Ureter (tissue), 1 donor: ENCODE measurements at places on chromosomes 4 and X. TPM values are rescaled to one million over a fixed set of nuclear protein-coding genes. Genes with fewer than 3 reads are reported as not detected.

The SYN1 gene
- total RNA-seq: 1.4 TPM

DNA sequence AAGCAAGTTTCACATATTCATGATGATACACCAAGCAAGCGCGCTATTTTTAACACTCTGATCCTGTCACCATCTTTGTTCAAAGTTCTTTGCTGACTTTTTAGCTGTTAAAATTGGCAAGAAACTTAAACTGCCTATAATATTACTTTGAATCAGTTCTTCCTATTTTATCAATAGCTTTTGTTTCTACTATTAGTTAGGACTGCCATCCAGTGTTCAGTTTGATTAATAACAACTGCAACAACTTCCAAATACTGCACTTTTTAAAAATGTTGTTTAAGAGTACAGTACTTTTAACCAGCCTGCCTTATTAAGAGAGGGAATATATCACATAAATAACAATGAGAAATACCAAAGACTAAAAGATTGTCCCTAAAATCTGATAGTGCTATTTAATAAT, 614.3 kb downstream of the FAM133A start:
- no peak for DNase-seq

DNA sequence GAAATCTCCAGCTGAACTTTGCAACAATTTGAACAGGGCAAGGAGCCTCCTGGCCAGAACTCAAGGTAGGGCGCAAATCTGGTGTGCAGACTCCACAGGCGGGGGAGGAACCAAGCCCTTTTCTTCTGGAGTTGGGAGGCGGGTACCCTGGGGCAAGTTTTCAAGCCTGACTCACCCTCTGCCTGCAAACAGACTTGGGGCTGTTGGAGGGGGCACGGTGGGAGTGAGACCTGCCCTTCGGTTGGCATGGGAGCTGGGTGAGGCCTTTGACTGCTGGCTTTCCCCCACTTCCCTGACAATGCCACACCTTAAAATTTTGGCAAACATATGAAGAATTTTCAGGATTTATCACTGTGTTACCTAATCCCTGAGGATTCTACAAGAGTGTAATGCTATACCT, 709.8 kb upstream of the DIAPH2 start:
- DNase-seq: no peak

GRCh38 chrX:21747558-21747957, 10.4 kb downstream of the SMPX start:
- no peak for DNase-seq

GRCh38 chr4:115865736-115866135, 752.3 kb upstream of the NDST4 start:
- no peak for DNase-seq

GRCh38 chr4:153522802-153523094, 56.6 kb downstream of the TMEM131L start:
- no peak for DNase-seq

- no peak for DNase-seq
These were observed 66.0 kb downstream of the FBXO8 start for GRCh38 chr4:174217273-174218126.

- DNase-seq: no peak
These were observed 75.8 kb upstream of the ATP6AP2 start for GRCh38 chrX:40504801-40505605.

- no peak for DNase-seq
These were observed 517.5 kb upstream of the GRIA3 start for GRCh38 chrX:122666601-122667000.

- DNase-seq: no peak
These were observed 30.5 kb upstream of the MAGED1 start for GRCh38 chrX:51862920-51863319.

DNA sequence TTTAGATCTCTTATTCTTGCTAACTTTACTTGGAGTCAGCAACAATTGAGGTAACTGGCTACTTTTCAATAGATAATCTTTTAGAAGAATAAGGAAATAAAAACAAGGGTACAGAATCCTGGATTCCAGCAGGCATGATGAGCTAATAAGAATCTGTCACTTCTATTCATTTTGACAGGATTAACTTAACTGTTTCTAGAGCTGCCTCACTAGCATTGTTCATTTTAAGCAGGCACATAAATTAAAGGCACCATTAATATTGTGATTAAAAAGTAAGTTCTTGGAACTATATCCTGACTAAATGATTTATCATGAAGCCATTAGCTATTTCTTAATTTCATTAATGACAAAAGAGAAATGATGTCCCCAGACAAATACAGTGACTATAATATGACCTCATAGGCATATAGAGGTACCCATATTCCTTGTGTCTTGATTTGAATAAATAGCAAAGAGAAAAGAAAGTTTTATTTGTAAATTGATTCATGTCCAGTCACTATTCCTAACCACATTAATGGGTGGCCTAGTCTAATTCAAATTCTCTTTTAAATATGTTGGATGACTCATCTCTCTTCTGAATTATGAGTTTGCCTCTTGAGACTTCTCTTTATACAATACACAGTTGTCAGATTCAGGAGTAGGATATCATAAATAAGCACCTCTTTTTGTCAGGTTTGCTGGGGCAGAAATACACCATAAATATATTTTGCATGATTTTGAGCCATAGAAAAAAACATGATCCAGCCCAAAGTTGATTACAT, 343.0 kb downstream of the SLITRK2 start:
- no peak for DNase-seq

GRCh38 chr4:2281575-2282343, 19.9 kb upstream of the MXD4 start:
- no peak for DNase-seq

DNA sequence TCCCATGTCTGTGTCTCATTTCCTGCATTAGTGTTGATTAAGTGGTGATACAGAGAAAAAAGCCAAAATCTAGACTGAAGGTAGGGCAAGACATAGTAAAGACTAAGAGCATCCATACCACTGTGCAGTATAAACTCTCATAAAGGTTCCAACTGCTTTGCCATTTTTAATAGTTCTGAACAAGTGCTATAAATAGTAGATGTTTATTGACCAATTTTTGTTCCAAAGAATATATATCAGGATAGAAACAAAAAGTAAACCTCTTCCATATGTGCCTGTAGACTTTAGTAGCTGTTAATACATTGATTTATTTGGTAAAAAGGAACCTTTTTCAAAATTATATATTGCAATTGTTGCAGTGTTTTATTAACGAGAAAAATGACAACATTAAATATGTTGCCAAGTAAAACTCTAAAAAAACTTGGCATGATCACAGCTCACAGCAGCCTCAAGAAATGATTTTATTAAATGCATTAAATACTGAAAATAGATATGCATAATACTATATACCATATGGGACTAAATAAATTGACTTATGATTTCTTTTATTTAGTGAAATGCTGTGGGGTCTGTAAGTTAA, 22.3 kb upstream of the AASDH start:
- DNase-seq: no peak

DNA sequence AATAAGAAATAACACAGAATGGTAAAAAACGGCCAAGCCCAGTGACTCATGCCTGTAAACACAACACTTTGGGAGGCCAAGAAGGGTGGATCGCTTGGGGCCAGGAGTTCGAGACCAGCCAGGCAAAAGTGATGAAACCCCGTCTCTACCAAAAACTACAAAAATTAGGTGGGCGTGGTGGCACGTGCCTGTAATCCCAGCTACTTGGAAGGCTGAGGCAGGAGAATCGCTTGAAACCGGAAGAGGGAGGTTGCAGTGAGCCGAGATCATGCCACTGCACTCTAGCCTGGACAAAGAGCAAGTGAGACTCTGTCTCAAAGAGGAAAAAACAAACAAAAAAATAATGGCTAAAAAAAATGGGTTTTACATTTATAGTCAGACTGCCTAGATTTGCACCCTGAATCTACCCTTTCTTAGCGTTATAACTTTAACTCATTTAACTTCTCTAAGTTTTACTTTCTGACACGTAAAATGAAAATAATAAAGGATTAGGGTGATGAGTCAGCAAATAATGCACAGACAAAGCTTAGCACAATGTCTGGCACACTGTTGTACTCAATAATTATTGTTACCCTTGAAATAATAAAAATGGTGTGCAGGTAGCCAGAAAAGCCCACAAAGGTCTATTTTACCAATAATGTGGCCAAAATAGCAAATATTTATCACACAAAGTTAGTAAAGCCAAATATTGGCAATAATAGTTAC, 55.0 kb downstream of the ATP11C start:
- DNase-seq: no peak

DNA sequence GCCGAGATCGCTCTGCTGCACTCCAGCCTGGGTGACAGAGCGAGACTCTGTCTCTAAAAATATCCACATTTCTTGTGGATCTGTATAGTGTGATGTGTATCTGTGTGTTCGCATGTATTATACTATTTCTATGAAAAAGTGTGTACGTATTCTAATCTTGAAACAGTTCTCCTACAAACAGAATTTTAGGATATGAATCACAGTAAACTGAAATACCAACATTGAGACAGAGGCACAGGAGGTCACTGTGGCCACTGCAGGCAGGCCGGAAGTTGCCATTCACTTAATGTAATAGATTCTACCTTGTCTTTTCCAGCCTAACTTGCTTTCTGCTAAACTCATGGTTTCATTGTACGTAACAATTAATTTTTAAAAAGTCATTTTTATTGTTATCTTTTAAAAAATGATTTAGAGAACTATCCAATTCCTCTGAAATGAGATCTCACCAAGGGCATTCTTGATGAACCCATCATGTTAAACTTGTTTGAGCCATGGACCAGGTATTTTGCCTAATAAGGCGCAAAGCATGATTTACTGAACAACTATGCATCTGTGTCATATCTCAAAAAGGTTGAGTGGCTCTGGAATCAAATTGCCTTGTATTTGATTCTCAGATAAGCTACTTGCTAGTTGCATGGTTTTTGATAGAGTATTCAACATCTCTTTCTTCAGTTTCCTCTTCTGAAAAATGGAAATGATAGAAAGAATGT, 154.9 kb upstream of the GYPA start:
- DNase-seq: no peak

- DNase-seq: no peak
These were observed 25.6 kb upstream of the CORIN start for GRCh38 chr4:47863486-47863885.

The PCYT1B gene
- 0.78 TPM for total RNA-seq

The CLTRN gene
- total RNA-seq: 2.2 TPM

DNA sequence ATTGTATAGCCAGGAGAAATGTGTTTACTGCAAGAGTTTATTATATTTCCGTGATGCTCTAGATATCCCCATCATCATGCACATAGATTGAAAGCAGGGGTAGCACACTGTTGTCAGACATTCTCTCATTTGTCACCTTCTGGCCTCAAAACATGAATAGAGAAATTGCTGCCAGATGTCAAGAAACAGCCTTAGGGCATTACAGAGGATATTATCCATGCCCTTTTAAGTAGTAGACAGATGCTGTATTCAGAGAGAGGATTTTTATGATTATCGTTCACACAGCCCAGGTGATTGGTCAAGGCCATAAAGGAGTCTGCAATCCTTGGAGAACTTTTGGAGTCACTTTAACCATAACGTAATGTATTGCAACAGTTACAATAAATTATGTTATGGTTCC, 1961.5 kb upstream of the TENM3 start:
- no peak for DNase-seq

DNA sequence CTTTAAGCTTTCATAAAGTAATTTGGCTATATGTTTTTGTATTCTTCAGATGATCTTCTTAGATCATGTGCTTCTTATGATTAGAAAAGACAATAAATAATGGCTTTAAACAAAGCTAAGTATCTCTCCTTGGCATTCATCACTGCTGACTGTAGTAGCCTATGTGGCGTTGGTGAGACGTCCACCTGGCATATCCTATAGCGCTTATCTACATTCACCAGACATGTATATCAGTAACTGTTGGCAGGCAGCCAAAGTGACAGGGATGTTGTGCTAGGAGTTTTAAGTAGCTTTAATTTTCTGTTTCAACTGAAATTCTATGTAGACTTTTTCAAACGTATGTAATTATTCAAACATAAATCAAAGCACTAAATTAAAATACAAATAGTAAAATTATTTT, 276.4 kb downstream of the IL15 start:
- no peak for DNase-seq

The VCX3A gene
- total RNA-seq: not detected

The GRIA3 gene
- 3.5 TPM for total RNA-seq

DNA sequence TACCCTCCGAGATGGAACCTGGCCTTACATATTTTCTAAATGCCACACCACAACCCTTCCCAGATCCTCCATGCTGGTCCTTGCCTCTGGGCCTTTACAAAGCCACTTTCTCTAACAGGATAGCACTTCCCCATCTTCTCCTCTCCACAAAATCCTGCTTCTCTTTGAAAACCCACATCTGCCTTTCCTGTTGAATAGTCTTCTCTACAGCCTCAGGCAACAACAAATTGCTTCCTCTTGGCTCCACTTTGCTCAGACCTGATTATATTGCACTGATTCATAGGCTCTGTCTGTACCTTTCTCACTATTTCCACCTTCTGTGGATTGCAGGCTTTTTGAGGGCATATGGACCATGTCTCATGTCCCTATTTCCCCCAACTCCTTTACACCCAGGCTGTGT, 203.7 kb upstream of the MBNL3 start:
- DNase-seq: no peak

DNA sequence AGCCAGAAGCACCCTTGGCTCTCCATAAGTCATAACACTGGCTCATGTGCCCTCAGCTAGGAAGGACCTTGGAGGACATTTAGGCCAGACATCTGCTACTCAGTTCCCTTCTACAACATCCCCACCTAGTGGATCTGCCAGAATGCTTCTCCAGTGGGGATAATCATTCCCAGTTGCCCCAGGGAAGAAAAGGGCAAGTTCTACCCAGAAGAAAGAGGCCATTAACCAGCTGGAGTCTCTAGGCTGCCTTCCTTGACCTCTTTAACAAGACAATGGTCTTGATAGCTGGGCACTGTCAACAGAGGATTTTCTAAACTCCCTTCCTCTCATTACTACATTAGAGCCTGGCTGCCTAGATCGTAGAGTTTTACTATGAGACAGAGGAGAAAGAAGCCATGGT, 42.0 kb downstream of the LGI2 start:
- DNase-seq: no peak

- DNase-seq: no peak
These were observed 774.0 kb upstream of the POU3F4 start for GRCh38 chrX:82734140-82734539.

GRCh38 chrX:10931976-10932375, 179.2 kb upstream of the HCCS start:
- no peak for DNase-seq

- DNase-seq: no peak
These were observed 78.3 kb downstream of the CLDN22 start for GRCh38 chr4:183241721-183242151.

DNA sequence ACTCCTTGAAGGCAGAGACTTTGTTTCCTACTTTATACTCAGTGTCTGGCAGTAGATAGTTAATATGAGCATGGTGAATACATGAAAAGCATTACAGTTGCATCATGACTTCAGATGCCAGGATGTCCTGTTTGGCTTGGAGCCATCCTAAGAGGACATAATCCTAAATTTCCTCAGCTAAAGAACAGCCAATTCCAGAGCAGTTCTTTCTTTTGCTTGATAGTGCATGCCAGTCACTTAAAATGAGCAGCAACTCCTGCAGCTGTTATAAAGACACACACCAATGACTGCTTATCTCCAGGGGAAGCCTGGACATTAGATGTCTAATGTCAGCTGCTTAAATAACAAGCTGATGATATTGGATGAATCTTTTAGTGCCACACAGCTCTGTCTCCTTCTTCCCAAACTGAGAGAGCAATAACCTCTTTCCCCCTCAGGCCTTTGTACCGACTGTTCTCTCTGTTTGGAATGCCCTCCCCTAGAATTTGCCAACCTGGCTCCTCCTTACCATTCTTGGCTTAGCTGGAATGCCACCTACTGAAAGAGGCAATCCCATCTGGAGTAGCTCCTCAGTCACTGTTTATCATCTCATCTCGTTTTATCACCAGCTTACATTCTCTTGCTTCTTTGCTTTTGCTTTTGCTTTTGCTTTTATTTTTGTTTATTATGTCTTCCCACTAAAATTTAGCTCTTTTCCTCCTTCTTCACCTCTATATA, 100.8 kb upstream of the USP38 start:
- no peak for DNase-seq
